ENCODE measurements at places on chromosomes 5 and 9.

DNA sequence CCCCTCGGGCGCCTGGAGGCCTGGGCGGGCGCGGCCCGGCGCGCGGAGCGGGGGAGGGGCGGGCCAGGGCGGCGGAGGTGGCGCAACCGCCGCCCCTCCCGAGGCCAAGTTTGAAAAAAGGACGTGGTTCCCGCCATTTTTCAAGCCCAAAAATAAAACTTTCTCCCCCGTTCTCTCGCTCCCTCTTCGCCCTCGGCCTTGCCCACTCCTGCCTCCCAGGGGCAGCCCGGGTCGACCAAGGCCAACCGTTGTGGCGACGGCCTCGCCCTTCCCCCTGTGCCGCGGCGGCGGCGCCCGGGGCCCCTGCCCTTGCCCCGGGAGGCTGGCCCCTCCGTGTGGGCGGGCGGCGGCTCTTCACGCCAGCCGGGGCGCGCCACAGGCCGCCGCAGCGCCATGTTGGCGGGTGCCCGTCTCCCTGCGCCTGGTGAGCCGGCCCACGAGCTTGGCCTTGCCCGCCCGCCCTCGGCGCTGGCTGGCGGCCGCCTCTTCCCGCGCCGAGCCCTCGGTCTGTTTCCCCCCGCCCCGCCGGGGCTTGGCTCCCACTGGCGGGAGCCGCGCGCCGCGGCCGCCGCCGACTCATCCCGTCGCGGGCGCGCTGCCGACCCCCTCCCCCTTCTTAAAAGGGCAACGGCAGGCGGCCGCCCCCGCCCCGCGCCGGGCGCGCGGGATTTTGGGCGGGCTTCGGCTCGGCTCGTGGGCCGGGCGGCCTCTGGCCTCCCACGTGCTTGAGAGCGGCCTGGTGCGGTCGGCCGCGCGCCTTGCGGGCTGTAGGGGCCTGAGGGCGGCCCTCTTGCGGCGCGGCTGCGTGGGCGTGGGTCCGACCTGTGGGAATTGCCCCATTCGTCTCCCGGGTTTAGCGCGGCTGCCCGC lies 1.3 kb downstream of the ANP32B start:
- peak; percentile 93 for DNase-seq
- peak overlapping the region; percentile 94 for H3K4me3 ChIP-seq
- H3K36me3 ChIP-seq, result no peaks in the 10 kb centered on the region
- peak overlapping the region; percentile 98 for H3K27ac ChIP-seq
- H3K4me1 ChIP-seq, result peaks cover 49% of the 10 kb centered on the region

- H3K36me3 ChIP-seq, result no peaks in the 10 kb centered on the region
- H3K4me3 ChIP-seq, result no peak overlapping the region
- H3K4me1 ChIP-seq, result peaks cover 15% of the 10 kb centered on the region
- H3K27me3 ChIP-seq, result no peaks in the 10 kb centered on the region
- no peak overlapping the region for H3K27ac ChIP-seq
- no peak for DNase-seq
Measured at GRCh38 chr9:98874721-98875255, 67.3 kb downstream of the GALNT12 start.

GRCh38 chr5:17190799-17191391 lies 26.5 kb upstream of the BASP1 start:
- H3K27ac ChIP-seq, result no peak overlapping the region
- H3K4me3 ChIP-seq, result no peak overlapping the region
- H3K4me1 ChIP-seq, result no peaks in the 10 kb centered on the region
- H3K27me3 ChIP-seq, result no peaks in the 10 kb centered on the region

DNA sequence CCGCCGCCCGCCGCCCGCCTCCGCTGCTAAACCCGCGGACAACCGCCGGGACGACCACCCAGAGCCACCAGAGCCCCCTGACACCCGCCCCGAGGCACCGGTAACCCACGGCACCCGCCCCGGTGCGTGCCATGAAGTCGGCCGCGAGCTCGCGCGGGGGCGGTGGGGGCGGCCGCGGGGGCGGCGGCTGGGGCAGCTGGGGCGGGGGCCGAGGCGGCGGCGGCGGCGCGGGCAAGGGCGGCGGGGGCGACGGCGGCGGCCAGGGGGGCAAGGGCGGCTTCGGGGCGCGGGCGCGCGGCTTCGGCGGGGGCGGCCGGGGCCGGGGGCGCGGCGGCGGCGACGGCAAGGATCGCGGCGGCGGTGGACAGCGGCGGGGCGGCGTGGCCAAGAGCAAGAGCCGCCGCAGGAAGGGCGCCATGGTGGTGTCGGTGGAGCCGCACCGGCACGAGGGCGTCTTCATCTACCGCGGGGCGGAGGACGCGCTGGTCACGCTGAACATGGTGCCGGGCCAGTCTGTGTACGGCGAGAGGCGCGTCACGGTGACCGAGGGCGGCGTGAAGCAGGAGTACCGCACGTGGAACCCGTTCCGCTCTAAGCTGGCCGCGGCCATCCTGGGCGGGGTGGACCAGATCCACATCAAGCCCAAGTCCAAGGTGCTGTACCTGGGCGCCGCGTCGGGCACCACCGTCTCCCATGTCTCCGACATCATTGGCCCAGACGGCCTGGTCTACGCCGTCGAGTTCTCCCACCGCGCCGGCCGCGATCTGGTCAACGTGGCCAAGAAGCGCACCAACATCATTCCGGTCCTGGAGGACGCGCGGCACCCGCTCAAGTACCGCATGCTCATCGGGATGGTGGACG lies 499 bp downstream of the FBLL1 start:
- H3K4me1 ChIP-seq, result peaks cover 9% of the 10 kb centered on the region
- no peaks in the 10 kb centered on the region for H3K36me3 ChIP-seq
- DNase-seq, result no peak

- no peaks in the 10 kb centered on the region for H3K36me3 ChIP-seq
- H3K4me3 ChIP-seq, result no peak overlapping the region
- peak overlapping the region; percentile 1 for H3K27ac ChIP-seq
- DNase-seq, result no peak
Measured at GRCh38 chr5:91018200-91018599, 364.9 kb downstream of the ARRDC3 start.

Data from sigmoid colon (tissue), 7 donors.